ENCODE measurements at places on chromosomes 7 and 10.

- DNase-seq = no peak
Observed at GRCh38 chr10:121187391-121187790, 336.2 kb downstream of the WDR11 start.

- no peak for DNase-seq
Observed at GRCh38 chr7:89926701-89927100, 227.6 kb upstream of the STEAP1 start.

- no peak for DNase-seq
Observed at GRCh38 chr10:131556897-131557495, 245.5 kb upstream of the TCERG1L start.

DNA sequence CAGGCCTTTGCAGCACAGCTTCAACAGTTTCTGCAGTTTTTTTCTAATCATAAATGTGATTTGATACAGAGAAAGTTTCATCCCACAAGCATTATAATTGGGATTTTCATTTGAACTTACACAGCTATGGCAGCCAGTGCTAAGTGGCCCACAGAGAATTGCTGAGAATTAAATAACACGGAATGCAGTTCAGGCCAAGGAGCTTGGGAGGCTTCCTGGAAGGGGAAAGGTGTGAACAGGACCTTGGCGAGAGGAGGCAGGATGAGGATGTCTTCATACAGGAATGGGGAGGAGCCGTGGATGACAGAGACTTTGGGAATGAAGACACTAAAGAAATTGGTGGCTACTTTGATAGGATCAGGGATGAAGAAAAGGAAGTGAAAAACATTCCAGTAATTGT is 95.3 kb downstream of the ZNF22 start:
- no peak for DNase-seq

DNA sequence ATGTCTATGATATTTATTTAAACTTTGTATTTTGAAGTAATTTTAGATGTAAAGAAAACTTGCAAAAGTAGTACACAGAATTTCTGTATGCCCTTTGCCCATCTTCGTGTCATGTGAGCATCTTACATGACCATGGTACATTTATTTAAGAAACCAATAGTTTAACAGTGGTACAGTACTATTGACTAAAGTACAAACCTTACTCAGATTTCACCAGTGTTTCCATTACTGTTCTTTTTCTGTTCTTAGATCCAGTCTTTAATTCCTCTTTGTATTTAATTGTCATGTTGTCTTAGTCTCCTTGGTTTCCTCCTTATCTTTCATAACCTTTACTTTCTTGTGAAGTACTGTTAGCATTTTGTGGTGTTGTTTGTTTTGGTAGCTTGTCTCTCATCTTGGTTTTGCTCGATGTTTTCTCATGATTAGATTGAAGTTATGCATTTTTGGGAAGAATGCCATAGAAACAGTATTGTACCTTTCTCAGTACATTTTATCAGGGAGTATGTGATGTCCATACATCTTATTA is 24.1 kb downstream of the TAX1BP1 start:
- no peak for DNase-seq

GRCh38 chr10:119457966-119458766 is 84.4 kb downstream of the RGS10 start:
- DNase-seq = no peak

- DNase-seq = no peak
Observed at GRCh38 chr10:76009531-76009930, 578.1 kb downstream of the LRMDA start.

DNA sequence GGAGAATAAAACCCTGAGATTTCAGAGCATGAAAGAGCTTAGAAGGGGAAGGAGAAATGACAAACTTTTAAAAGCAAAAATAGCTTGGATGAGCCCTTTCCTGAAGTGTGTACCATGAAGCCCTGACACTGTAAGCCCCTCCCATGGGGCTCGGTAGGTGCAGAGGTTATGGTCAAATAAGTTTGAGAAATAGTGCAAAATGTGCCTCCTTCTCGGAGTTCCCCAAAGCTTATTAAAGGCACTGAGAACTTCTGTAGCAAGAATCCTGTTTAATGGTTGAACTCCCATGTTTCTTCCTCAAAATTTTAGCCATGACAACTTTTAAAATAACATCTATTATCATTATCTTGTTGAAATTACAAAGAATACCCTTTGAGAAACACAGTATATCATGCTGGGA is 10.5 kb upstream of the HYCC1 start:
- DNase-seq = no peak

- no peak for DNase-seq
Observed at GRCh38 chr10:37952926-37953325, 23.5 kb downstream of the ZNF25 start.
